T-helper 2 cell treated with Interferon-gamma antibody and Interleukin-4, amounts not matched to agents 5 μg/mL and 100 μg/mL, for 36 hours (primary cell): ENCODE measurements at places on chromosomes 6 and 20.

GRCh38 chr6:3778701-3779573 lies 27.4 kb upstream of the PXDC1 start:
- no peak for DNase-seq

- no peak for DNase-seq
Measured at GRCh38 chr6:4606821-4607704, 169.1 kb upstream of the CDYL start.

- DNase-seq, result no peak
Measured at GRCh38 chr6:100296810-100297544, 167.7 kb downstream of the SIM1 start.

DNA sequence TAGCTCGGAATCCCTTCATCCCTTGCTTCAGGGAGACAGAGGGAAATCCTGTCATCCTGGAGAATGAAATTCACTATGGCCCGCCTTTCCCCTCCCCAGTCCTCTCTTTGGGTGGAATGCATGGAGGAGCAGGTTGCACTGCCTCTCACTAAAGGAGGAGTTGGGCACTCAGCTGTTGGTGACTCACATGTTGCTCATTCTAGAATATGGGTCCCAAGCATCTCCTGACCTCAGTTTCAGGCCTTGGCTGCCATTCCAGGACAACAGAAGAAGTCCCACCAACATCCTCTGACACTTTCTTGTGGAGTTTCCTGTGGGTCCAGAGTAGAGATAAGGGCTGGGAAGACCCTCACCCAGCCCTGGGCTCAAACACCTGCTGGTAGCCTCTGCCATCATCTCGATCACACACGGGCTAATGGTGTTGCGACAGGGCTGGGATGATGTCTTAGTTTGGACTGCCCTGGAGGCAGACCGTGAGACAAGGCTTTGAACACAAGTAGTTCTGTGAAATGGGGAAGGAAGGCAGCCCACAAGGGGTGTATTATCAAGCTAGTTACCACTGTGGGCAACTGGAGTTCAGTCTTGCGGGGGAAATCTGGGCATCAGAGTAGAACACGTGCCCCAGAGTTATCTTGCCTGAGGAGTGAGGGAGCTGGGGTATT lies 52.4 kb upstream of the RNF24 start:
- DNase-seq, result no peak

GRCh38 chr6:32623693-32624092 lies 13.5 kb upstream of the HLA-DQA1 start:
- DNase-seq, result peak; percentile 34

DNA sequence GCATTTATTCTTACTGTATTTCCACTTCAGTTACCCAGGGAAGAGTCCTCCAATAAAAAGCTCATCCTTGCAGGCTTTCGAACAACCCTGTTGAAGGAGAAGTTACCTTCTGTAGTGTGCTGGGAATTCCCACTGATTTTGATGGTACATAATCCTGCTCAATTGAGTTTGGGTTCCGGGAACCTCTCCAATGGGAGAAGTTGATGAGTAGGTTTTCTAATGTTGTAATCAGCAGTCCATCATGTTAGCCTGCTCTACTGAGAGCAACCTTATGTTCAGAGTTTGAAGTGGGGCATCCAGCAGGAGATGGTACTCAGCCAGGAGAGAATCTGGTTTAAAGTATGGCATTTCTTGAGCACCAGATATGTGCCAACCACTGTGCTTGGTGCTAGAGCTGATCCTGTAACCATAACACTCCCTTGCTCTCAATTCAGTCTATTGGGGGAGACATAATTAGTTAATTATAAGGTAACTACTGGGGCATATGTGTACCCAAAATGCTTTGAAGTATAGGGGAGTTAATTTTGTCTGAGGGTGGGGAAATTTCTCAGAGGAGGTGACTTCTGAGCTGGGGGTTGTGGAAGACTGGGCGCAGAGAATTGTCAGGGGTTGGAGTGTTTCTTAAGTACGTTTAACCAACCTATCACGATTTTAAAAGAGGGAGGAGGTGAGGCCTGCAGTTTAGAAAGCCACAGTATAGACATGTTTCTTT lies 2.1 kb downstream of the TOP1 start:
- no peak for DNase-seq

GRCh38 chr6:20647585-20647984 lies 113.3 kb downstream of the CDKAL1 start:
- DNase-seq, result no peak

GRCh38 chr6:18413381-18413780 lies 26.2 kb downstream of the RNF144B start:
- DNase-seq, result no peak

DNA sequence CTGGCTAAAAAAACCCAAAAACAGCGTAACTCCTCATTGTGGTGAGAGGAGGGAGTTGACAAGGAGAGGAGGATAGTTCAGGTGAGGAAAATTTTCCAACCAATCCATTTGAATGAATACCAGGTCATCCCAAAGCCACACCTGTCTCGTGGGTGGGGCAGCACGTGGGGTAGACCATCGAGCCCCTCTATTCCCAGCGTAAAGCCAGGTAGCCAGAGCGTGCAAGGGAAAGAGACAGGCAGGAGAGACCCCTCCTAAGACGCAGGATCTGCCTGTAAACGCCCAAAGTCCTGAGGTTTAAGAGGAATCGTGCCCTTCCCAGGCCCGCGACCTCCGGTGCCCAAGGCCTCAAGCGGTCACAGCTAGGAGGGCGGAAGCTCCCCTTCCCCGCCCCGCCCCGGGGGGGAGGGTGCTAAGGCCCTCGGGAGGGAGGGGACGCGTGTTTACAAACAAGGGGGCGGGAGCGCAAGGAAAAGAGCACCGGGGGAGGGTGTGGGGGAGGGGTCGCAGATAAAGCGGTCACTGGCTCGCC lies 712 bp downstream of the RXRB start:
- DNase-seq, result no peak

GRCh38 chr20:23111307-23111943 lies 25.3 kb upstream of the CD93 start:
- no peak for DNase-seq

- no peak for DNase-seq
Measured at GRCh38 chr6:116564311-116564710, 7.0 kb upstream of the RWDD1 start.

DNA sequence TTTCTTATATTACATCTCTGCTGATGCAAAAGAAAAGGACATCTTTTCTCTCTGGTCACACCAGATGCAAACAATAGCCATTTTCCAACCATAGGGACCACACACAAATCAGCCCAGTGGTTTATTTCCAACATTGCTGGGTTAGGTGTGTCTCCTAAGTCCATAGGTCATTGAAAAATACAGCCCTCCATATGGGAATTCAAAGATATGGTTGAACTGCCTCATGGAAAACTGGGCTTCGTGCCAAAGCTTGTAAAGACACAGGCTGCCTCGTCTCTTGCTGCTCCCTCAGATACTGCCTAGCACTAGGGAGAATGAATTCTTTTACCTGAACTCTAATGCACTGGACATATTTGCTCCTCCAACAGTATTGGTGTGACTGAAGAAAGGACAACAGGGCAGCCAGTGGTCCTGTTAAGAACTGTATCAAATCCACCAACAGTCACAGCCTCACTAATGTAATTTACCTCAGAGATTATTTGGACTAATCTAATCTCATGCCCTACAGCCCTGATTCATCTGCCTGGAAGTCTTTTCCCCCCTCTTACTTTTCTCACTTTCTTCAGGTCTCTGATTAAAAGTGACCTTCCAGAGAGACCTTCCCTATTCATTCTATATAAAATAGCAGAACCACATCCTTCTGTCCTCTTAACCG lies 48.3 kb upstream of the TBC1D32 start:
- DNase-seq, result no peak
